ENCODE measurements at places on chromosomes 11 and 22. TPM values are rescaled to one million over a fixed set of nuclear protein-coding genes. Genes with fewer than 3 reads are reported as not detected.

GRCh38 chr11:97905671-97906070 lies 1115.1 kb upstream of the CNTN5 start:
- DNase-seq = no peak

- DNase-seq = no peak
These were observed 21.5 kb downstream of the UEVLD start for GRCh38 chr11:18567081-18567480.

Gene APLNR
- not detected for total RNA-seq

Gene OR6T1
- total RNA-seq = not detected

Measured in T-cell (primary cell).